Liver (tissue), 10 donors: ENCODE measurements at places on chromosomes 4 and X.

- DNase-seq = peak; percentile 63
Measured at GRCh38 chr4:78644744-78645330, 93.3 kb downstream of the ANXA3 start.

GRCh38 chr4:152022543-152022942 is 261.7 kb upstream of the GATB start:
- DNase-seq = no peak

- no peak for DNase-seq
Measured at GRCh38 chr4:7031558-7032449, 11.4 kb upstream of the TADA2B start.

GRCh38 chrX:153476666-153477363 is 6.4 kb upstream of the HAUS7 start:
- no peak for DNase-seq

DNA sequence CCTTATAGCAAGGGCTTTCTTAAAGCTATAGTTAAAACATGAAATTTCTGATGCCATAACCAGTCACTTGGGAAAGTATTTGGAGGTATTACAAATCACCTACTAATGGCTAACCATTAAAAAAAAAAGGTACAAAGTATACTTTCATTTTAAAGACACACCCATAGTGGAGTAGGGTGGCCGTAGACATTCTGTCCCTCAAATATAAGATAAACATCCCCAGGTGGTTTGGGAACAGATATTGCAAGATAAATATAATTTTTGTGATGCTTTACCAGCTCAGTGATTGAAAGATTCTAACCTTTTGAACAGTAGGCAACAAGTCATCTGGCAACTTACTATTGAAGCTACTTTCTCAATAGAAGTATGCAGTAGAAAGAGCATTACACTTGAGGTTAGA is 6.2 kb upstream of the FAT1 start:
- DNase-seq = no peak

GRCh38 chr4:176207839-176208238 is 12.5 kb upstream of the SPATA4 start:
- no peak for DNase-seq

DNA sequence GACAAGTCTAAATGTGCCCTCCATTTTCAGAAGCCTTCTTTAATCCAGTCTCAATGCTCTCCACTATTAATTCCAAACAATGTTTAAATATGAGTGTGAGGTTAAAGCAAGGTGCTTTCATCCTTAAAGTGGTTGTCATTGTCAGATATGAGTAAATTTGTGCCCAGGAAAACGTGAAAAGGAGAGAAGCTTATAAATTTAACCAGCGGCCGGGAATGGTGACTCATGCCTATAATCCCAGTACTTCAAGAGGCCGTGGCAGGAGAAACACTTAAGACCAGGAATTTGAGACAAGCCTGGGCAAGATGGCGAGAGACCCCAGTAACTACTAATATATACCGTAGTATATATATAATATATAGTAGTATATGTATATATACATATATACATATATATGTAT is 270.0 kb downstream of the ARHGAP24 start:
- no peak for DNase-seq

DNA sequence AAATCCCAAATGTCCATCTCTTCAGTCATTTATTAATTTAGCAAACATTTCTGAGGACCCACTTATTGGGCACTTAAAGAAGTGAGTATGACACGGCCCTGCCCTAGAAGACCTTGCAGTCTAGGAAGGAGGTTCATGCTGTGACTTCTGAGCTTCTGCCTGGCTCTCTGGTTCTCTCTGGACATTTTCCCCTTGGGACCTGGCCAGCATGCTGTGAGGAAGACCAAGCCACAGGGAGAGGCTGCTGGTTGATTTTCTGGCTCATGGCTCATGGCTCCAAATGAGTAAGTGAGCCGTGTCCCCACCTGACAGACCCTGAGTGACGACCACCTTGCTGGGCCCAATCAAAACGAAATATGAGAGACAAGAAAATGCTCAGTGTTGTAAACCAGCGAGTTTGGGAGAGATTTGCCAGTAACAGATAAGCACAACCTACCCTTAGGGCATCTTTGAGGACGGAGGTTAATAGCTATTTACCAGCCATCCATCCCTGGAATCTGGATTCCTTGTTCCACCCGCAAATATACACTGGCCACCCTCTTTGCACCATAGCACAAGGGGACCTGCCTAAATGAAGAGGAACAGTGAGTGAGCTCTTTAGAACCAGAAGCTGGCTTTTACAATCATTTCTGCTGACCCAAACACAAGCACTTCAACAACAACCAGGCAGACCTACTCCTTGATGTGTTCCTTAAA is 876 bp downstream of the MPP1 start:
- DNase-seq = no peak

GRCh38 chr4:41575665-41576064 is 37.7 kb downstream of the LIMCH1 start:
- no peak for DNase-seq

DNA sequence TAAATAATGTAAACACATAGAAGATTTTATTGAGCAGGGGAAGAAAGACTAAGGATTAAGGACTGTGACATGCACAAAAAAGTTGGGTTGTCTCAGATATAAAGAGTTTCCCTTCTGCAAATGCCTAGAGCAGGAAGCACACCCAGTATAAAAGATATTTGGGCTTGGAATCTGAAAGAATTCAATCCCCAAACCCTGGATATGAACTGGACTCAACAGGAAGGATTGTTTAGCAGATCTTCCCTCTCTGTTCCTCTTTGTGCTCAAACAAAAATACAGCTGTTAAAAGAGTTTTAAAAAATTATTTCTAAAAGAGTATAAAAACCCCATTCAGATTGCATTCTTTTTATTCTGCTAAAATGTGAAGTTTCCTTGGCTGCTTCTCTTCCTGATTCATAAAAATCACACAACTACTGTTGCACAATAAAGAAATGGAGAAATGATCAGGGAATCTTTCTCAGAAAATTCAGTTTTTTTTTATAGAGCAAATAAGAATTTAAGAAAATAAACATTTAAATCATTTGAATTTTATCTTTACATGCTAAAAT is 71.4 kb downstream of the PDLIM5 start:
- DNase-seq = no peak

GRCh38 chr4:44738615-44739014 is 12.3 kb upstream of the GNPDA2 start:
- DNase-seq = no peak

DNA sequence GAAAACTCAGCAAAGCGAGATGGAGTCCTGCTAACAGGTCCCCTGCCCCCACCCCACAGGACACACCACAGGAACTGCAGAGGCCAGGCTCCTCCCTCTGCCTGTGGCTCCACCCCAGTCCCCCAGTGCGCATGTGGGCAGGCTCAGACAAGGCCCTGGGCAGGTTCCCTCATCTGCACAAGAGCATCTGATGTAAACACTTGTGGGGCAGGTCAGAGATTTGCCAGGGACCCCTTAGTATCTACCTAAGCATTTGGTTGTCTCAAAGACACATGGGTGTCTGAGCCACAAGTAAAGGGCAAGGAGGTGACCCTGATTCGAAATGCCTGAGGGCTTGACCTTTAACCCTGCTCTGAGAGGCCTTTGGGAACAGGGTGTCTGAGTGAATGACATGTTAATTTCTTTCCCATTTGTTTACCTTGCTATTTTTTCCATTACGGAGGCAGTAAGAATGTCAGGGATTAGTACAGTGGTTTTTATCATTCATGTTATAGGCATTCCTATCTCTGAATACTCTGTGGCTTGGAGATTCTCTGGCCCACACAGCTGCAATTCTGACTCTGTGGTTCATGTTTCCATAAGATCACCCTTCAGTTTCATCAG is 85.3 kb downstream of the ZNF518B start:
- DNase-seq = no peak

DNA sequence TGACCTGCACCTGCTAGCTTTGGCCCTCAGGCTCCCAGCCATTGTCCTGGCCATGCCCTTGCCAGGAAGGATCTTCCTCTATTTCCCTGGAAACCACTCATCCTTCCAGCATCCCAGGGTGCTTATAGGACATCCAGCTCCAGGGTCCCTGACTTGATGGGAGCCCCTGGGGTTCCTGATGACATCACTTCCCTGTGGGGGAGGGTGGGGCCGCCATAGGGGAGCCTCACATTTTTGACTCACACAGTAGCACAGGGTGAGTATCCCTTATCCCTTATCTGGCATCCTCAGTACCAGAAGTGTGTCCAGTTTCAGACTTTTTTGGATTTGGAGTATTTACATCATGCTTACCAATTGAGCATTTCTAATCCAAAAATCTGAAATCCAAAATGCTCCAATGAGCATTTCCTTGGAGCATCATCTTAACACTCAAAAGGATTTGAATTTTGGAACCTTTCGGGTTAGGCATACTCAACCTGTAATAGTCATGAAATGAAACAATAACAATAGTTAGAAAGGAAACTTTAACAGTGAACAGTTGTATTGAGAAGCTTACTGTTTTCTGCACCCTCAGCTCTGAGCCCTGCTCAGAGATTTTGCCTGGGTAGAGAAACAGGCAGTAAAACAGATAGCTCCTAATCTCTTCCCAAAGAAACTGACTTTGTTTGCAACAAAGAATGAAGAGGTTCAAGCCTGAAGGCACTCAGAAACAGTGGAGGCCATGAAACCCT is 22.1 kb downstream of the TNIP2 start:
- no peak for DNase-seq

DNA sequence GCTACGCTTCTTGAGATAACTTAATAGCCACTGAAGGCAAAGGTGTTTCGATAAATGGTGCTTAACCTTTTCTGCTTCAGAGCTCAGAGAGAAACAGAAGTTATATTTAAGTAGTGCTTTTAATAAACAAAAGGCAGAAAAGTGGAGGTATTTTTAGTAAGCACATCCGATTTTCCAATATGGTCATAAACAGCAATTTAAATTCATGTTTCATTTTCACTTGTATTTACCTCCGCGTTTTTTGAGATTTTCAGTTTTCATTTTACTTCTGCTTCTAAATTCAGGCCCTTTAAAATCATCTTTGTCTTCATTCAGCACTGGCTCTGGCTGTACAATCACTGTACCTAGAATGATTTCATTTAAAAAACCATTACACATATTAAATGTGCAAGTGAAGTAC is 92.4 kb downstream of the ATRX start:
- DNase-seq = no peak

- no peak for DNase-seq
Measured at GRCh38 chr4:35900286-35901243, 343.7 kb downstream of the ARAP2 start.

DNA sequence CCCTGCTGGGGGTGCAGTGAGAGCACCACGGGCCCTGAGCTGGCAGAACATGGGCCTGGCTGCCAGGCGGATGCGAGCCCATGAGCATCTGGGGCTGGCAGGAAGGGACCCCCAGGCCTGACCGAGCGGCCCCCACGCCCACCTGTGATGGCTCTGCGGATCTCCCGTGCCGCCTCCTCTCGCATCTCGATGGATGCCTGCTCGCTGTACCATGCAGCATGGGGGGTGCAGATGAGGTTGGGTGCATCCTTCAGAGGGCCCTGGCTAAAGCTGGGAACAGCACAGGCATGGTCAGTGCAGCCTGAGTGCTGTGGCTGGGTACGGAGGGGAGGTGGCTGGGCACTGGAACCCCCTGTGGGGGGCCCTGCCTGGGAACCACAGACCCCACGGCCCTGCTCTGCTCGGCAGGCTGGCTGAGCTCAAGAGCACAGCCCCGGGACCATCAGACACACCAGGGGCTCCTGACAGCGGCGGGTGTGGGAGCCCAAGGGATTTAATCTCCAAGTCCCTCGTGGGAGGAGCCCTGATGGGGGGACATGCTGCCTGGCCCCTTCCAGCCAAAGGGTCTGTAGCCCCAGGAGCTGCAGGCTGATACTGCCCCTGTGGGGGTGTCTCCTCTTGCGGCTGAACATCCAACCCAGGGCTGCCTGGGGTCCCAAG is 35.5 kb downstream of the CTBP1 start:
- DNase-seq = no peak

- DNase-seq = no peak
Measured at GRCh38 chr4:42609051-42609450, 47.9 kb downstream of the ATP8A1 start.

DNA sequence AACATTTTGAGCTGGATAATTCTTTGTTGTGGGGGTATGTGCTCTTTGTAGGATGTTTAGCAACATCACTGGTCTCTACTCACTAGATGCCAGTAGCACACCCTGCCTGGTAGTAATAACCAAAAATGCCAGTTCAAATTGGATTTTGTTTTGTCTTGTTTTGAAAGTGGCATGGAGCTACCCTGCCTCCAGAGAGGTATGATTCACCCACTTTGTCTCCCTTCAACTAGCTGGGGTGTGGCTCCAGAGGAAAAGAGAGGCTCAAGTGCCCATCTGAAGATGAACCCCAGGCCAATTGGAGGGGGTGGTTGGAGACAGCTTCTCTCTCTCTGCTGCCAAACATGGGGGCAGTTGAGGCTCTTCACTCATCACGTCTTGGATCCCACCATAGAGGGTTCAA is 34.5 kb downstream of the NIPAL1 start:
- no peak for DNase-seq

DNA sequence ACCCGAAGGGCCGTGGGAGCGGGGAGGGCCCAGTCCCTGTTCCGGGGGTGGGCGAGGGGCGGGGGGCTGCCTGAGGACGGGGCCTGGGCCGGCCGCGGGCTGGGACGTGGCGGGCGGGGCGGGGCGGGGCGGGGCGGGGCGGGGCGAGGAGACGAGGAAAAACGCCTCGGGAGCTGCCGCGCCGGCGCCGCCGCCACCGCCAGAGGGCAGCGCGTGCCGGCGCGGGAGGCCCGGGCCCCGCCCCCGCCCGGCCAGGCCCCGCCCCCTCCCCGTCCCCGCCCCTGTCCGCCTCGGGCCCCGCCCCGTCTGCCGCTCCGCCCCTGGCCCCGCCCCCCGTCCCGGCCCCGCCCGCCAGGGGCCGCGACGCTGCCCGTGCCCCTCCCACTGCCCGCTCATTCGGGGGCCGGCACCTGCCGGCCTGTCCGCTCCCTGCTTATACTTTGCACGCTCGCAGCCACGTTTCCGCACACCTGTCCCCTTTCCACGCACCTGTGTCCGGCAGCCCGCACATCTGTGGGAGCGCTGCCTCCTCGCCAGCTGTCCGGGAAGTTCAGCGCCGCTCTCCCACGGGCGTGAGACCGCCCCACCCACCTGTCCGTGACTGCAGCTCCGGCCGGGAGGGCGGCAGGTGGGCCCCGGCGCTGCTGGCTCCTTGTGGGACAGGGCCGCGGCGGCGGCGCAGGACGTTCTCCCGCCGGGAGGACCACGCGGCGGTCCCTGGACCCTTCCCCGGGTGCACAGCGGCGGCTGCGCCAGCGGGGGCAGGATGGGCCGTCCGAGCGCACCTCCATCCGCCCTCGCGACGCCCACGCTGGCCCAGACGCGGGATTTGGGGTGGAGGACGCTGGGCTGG is 1.7 kb upstream of the FGFRL1 start:
- peak; percentile 82 for DNase-seq

DNA sequence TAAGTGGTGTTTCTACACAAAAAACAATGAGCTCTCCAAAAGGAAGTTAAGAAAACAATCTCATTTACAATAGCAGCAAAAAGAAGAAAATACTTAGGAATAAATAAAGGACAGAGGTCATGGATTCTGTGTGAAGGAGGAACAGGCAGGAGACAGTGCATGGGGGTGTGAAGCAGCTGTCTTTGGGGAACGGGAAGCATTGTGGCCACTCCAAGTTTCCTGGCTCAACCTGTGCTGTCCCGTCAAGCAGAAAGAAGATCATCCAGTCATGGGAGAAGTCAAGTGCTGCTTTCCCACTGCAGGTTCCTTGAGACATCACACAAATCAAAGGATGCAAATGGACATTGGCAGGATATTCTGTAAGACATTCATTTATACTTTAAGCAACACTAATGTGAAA is 66.1 kb upstream of the MAML3 start:
- no peak for DNase-seq
